ENCODE measurements at places on chromosomes 1 and 21. TPM values are rescaled to one million over a fixed set of nuclear protein-coding genes. Genes with fewer than 3 reads are reported as not detected.

- no peaks in the 10 kb centered on the region for H3K27me3 ChIP-seq
Observed at GRCh38 chr1:153607381-153607780, 5.6 kb downstream of the S100A16 start.

- H3K27ac ChIP-seq: no peak overlapping the region
- H3K36me3 ChIP-seq: peaks cover 8% of the 10 kb centered on the region
- DNase-seq: no peak
- H3K4me3 ChIP-seq: no peak overlapping the region
- H3K4me1 ChIP-seq: peaks cover 44% of the 10 kb centered on the region
- no peaks in the 10 kb centered on the region for H3K27me3 ChIP-seq
Observed at GRCh38 chr1:174971902-174972301, 27.8 kb upstream of the CACYBP start.

DNA sequence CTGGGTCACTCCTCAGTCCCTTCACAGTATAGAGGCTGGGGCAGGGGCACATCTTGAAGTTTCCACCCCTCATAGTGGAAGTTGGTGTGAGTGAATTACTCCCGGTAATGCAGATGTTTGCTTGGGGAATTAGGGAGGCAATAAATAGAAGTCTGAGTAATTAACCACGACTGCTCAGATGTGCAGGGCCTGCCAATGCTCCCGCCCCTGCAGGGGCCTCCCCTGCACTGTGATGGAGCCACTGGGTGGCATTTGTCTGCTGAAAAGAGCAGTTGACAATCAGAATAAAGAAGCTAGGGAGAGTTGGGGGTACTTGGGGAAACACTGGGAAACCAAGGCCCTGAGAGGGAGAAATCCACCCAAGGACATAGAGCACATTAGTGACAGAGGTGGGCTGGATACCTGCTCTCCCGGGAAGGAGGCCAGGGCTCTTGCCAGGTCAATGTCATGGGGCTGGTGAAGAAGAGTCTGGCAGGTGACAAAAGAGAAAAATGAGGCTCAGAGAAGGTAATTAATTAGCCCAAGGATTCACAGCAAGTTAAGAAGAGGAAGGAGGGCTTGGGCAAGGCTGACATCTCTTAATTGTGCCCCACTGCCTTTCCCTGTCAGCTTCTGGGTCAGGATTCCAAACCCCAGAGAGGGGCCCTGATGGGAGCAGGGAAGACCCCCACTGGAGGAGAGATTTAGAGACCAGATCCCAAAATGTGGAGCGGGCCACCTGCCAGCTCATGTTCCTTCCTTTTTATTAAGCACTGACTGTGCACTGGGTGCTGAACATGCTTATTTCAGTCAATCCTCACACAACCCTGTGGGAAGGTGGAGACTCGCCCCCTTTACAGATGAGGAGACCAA, 436.2 kb downstream of the MATN1 start:
- H3K4me3 ChIP-seq: no peak overlapping the region
- no peak overlapping the region for H3K27ac ChIP-seq
- H3K27me3 ChIP-seq: peaks cover 47% of the 10 kb centered on the region
- DNase-seq: no peak

DNA sequence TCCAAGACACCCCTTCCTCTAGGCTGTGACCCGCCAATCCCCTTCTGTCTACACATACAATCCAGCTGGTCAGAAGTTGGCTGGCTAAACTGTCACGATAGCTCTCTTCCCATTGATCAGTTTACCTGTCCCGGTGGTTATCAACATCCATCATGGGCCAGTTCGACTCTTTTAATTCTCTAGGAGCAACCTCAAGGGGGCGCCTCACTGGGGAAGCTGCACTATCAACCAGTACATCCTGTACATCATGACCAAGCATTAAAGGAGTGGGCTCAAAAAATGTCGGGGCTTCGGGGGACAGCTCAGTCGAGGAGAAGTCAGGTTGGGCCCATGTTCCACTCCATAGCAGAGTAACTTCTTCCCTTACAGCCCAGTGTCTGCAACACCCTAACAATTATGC, 53.2 kb upstream of the B3GALNT2 start:
- H3K27me3 ChIP-seq: no peaks in the 10 kb centered on the region
- H3K4me1 ChIP-seq: no peaks in the 10 kb centered on the region
- no peak overlapping the region for H3K4me3 ChIP-seq
- no peak for DNase-seq
- H3K27ac ChIP-seq: no peak overlapping the region

DNA sequence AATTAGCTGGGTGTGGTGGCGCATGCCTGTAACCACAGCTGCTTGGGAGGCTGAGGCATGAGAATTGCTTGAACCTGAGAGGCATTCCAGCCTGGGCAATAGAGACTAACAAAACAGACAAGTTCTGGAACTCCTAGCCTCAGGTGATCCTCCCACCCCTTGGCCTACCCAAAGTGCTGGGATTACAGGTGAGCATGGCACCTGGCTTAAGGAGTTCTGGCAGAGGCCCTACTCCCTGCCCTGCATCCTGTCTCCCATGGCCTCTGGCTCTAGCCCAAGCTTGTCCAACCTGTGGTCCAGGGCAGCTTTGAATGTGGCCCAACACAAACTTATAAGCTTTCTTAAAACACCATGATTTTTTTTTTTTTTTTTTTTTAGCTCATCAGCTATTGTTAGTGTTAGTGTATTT, 20.4 kb downstream of the TOMM20 start:
- H3K36me3 ChIP-seq: peaks cover 47% of the 10 kb centered on the region
- DNase-seq: no peak
- no peaks in the 10 kb centered on the region for H3K27me3 ChIP-seq
- no peak overlapping the region for H3K27ac ChIP-seq

GRCh38 chr1:64675718-64676345, 69.0 kb upstream of the RAVER2 start:
- no peak for DNase-seq
- no peak overlapping the region for H3K27ac ChIP-seq
- H3K27me3 ChIP-seq: no peaks in the 10 kb centered on the region
- no peak overlapping the region for H3K4me3 ChIP-seq
- peaks cover 25% of the 10 kb centered on the region for H3K36me3 ChIP-seq

DNA sequence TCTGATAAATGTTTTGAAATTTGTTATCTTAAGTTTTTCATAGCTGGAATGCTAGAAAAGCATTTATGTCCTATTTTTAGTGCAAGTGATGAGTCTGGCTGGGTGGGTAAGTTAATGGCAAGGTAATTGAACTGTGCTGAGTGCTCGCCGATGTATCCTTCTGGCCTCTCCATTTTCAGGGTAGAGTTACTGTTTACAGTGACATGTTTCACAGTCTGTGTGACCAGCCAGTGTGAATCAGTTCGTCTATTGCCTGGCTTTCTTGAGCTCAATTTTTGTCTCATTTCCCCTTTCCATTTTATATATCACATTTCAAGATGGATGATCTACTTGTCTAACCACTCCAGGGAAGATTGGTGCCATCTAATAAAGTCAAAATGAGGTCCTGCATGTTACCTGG, 44.1 kb downstream of the ITSN1 start:
- no peaks in the 10 kb centered on the region for H3K27me3 ChIP-seq
- no peaks in the 10 kb centered on the region for H3K36me3 ChIP-seq
- H3K27ac ChIP-seq: peak overlapping the region; percentile 45
- no peak for DNase-seq
- H3K4me3 ChIP-seq: peak overlapping the region; percentile 0
- peaks cover 73% of the 10 kb centered on the region for H3K4me1 ChIP-seq

- H3K27me3 ChIP-seq: no peaks in the 10 kb centered on the region
- peaks cover 30% of the 10 kb centered on the region for H3K4me1 ChIP-seq
- DNase-seq: peak; percentile 44
- H3K4me3 ChIP-seq: no peak overlapping the region
Observed at GRCh38 chr1:223102797-223103533, 40.1 kb downstream of the TLR5 start.

DNA sequence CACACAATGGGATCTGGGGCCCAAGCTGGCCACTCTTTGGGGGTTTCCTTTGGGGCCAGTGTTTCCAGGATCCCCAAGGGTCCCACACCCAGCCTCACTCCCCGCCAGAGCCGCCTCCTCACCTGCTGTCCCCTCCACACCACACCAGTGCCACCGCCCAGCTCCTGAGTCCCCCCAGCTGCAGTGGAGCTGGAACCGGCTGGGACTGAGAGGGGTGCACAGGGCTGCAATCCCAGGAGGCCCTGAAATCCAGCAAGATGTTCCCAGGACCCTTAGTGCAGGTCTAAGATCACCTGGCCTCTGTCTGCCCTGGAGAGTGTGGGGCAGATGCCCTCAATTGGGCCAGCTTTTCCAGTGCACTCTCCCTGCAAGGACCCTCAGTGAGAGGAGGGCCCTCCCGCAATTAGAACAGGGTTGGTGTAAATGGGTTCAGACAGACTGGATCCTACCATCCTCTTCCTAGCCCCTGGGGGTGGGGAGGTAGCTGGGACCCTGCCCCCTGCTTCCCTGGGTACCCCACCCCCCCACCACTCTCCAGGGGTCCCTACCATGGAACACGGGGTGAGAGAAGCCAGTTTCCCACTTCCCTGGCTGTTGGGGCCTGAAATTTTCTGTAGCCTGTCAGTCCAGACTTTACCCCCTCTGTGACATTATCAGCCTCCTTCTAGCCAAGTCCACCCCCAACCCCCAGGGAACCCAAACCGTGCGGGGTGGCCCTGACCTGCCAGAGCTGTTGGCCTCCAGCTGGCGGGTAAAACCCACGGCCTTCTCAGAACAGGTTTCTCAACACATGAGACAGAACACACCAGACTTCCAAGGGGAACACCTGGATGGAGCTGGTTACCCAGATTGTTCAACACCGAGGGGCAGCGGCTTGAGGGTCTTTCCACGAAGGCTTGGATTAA, 7.0 kb downstream of the KRTAP10-12 start:
- no peak overlapping the region for H3K4me3 ChIP-seq
- DNase-seq: no peak
- peaks cover 22% of the 10 kb centered on the region for H3K4me1 ChIP-seq
- H3K27ac ChIP-seq: no peak overlapping the region

- no peak for DNase-seq
- H3K36me3 ChIP-seq: no peaks in the 10 kb centered on the region
- no peak overlapping the region for H3K4me3 ChIP-seq
- H3K4me1 ChIP-seq: no peaks in the 10 kb centered on the region
- H3K27ac ChIP-seq: no peak overlapping the region
Observed at GRCh38 chr1:182270731-182271130, 120.9 kb downstream of the GLUL start.

DNA sequence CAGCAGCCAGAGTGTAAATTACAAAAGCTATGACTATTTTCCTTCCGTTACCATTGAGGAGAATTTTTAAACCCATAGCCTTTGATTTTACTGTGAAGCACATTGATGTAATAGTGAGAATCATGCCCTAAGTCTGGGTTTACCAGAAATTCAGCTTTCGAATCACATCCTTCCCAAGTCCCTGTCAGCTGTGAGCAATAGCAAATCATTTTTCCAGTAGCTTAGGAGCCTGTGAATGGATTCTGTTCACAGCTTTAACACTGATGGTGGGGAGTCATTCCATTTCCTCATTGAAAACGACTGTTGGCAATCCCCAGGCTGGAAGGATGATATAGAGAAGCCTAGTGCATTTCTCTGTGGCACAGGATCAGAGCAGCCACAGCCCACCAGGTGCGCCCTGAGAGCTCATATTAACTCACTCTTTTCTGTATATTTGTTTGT, 82.2 kb upstream of the C1orf105 start:
- no peak overlapping the region for H3K4me3 ChIP-seq
- H3K36me3 ChIP-seq: no peaks in the 10 kb centered on the region
- no peaks in the 10 kb centered on the region for H3K27me3 ChIP-seq
- DNase-seq: no peak
- H3K4me1 ChIP-seq: peaks cover 5% of the 10 kb centered on the region
- H3K27ac ChIP-seq: no peak overlapping the region

GRCh38 chr1:4265836-4266235, 365.8 kb upstream of the C1orf174 start:
- no peak overlapping the region for H3K4me3 ChIP-seq
- no peaks in the 10 kb centered on the region for H3K4me1 ChIP-seq
- H3K27me3 ChIP-seq: peaks cover 80% of the 10 kb centered on the region
- DNase-seq: no peak

Gene CFAP74
- not detected for total RNA-seq

Gene KCNJ9
- total RNA-seq: 0.05 TPM

Gene TMEM54
- 14.2 TPM for total RNA-seq

Gene KIAA1614
- 9.1 TPM for total RNA-seq

Gene THBS3
- total RNA-seq: 7.2 TPM
